ENCODE measurements at places on chromosomes 5 and 9. TPM values are rescaled to one million over a fixed set of nuclear protein-coding genes. Genes with fewer than 3 reads are reported as not detected.

GRCh38 chr9:112193572-112194288, 18.6 kb upstream of the SUSD1 start:
- DNase-seq: no peak

DNA sequence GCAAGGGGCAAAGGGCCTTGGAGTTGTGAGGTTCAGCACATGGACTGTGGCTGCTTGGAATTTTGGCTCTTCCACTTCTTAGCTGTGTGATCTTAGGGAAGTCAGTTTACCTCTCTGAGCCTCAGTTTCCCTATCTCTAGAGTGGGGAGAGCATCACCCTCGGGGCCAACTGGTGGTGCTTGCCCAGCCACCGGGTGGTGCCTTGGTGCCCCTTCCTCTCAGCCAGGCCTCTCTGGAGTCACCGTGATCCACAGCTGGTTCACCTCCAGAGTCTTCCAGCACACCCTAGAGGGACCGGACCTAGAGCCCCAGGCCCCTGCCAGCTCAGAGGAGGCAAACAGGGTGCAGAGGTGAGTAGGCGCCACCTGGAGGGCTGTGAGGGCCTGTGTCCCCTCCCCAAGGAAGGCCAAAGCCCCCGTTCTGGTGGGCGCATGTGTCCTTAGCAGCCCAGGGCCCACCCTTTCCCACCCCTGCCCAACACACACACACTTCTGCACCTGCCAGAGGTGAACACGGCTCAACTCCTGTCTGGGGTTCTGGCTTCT, 7.7 kb downstream of the ADGRD2 start:
- no peak for DNase-seq

DNA sequence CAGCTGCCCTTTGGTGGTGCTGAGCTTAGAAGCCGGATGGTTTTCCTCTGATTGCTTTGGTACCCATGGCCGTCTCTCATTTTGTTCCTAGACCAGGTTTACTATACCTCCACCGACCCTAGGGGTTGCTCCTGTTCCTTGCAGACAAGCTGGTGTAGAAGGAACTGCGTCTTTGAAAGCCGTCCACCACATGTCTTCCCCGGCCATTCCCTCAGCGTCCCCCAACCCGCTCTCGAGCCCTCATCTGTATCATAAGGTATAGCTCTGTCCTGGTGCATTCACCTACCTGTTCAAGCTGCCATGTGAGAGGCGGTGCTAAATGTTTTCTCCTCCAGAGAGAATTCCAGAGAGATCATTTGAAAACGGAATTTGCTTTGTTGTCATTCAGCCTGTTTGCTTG, 39.5 kb downstream of the TENT4A start:
- DNase-seq: peak; percentile 15

GRCh38 chr5:154146409-154146808, 44.1 kb upstream of the GALNT10 start:
- no peak for DNase-seq

GRCh38 chr5:148033134-148033533, 30.6 kb upstream of the SPINK5 start:
- DNase-seq: no peak

The ORM1 gene
- not detected for total RNA-seq

The PPP3R2 gene
- total RNA-seq: not detected

The SPINK1 gene
- not detected for total RNA-seq

Data from suprapubic skin (tissue), 4 donors.